MV-4-11 (cell line): ENCODE measurements at places on chromosomes 11 and 22.

GRCh38 chr11:11113626-11114025, 239.4 kb downstream of the CSNK2A3 start:
- peak; percentile 89 for DNase-seq

DNA sequence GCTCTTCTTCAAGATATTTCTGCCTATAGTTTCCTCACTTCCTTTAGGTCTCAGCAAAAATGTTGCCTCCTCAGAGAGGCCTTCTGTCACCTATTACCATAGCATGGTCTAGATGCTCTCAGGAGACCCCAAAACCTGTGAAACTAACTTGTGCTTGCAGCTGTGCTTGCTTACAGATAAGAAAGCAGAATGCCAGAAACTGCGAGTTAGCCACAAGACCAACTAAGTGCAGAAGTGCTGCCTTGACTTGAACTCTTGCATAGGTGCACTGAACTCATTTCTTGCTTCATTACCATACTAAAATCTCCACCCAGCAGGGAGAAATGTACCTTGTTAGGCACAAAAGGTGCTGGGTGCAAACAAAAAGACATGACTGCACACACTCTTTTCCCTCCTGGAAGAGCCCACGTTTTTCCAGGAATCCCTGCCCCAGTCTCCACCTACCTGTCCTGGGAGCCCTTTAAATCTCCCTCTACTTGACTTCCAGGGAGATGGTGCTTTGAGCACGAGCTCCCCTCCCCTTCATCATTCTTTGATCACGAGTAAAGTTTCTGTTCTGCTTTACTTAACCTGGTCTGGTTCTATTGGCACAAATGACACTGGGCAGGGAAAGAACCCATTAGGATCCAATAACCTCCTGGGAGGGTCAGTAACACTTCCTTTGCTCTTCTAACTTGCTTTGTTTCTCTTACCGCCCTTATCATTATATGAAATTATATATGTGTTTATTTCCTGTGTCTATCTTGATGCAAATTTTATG, 137.7 kb upstream of the DDI1 start:
- DNase-seq, result peak; percentile 33

- DNase-seq, result peak; percentile 9
These were observed 133.4 kb downstream of the DCDC1 start for GRCh38 chr11:31236143-31236542.

DNA sequence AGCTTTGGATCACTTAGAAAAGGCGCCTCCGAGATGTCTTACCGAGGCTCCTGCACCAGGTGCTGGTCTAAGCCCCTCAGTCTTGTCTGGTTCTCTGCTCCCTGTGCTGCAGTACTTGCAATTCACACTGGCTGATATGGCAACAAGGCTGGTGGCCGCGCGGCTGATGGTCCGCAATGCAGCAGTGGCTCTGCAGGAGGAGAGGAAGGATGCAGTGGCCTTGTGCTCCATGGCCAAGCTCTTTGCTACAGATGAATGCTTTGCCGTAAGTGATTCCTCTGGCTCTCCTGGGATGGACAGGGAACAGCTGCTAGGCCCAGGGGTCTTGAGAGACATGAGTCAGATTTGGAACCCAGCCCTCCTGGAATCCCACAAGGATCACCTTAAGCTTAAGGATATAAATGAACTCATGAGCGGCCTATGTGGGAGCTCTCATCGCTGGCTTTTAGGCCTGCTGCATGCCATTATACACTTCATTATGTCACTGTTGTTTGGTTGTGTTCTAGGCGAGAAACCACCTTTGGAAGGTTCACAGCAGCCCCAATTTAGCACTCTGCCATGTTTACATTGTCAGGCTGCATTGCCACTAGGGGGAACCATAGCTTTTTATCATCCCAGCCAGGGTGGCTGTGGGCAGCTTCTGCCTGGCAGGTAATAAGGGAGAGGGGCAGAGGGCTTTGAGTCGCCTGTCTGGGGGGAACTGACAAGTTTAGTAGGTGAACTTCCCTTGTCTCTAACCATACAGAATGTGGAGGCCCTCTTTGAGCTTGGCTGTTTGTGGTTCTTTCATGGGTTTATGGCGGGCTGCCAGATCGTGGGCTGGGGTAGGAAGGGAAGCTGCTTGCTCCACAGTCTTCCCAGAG, 8.5 kb downstream of the ACAD8 start:
- DNase-seq, result peak; percentile 31

DNA sequence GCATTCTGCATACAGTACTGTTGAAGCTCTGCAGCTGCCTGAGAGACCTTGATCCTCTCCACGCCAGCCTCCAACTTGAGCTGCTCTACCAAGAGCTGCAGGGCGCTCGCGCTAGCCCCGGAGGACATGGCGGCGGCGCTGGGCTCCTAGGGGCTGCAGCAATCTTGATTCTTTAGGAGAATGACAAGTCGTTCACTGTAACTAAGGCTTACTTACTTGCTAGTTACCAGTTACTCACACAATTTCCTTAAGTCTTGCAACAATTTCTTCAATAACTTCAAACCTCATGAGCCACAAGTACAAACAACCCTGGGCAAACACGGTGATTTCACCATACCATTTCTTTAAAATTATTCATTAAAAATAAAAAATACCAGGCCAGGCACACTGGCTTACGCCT, 21.9 kb downstream of the SBF2 start:
- DNase-seq, result peak; percentile 12

DNA sequence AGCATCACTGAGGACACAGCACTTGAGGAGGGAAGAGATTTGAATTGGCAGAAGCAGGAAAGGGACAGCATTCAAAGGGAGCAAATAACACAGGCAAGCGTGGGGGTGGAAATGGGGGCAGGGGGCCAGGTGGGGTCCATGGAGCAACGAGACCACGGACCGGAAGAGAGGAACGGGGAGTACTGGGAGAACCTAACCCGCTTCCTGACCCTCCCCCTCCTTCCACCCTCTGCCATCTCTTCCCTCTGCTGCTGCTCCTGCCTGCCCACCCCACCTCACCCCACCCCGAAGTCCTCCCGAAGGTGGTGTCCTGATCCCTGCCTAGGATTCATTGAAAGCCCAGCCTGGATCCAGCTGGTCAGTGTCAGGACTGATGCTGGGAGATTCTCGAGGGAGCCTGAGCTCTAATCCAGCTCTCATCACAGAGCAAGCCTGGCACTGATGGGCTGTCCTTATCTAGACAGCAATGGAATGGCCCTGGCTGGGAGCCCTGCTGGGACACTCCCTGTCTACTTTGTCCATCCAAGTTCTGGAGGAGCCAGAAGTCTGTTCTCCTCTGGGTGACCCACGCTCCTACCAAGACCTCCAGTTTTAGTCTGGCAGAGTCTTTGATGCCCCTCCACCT, 105.0 kb downstream of the TRIM29 start:
- DNase-seq, result no peak

DNA sequence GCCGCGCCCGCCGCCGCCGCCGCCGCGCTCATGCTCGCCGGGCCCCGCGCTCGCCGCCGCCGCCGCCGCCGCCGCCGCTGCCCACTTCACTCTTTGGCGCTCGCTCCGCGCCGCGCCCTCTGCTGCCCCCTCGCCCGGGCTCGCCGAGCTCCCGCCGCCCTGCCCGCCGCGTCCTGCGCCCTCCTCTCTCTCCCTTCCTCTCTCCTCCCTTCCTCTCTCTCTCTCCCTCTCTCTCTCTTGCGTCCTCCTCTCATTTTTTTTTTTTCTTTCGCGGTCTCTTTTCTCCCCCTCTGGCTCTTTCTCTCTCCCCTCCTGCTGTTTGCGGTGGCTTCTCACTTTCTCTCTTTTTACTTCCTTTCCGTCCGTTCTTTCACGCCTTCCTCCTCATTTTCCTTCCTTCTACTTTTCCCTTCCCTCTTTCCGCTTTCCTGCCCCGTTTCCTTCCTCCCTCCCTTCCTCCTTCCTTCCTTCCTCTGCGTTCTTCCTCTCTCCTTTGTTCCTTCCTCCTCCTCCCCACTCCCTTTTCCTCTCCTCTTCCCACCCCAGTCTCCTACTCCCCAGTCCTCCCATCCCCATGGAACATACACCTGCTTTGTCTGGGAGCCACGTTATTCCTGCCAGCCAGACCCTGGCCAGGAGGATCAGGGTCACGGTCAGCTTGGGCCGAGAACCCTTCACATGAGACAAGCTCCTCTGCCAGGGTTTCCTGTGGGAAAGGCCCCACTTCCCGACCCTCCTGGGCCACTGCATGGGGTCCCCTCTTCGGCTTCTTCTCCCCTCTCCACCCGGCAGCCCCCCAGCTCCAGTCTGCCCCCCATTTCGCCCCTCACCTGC, 19.3 kb upstream of the SHISAL1 start:
- DNase-seq, result no peak

DNA sequence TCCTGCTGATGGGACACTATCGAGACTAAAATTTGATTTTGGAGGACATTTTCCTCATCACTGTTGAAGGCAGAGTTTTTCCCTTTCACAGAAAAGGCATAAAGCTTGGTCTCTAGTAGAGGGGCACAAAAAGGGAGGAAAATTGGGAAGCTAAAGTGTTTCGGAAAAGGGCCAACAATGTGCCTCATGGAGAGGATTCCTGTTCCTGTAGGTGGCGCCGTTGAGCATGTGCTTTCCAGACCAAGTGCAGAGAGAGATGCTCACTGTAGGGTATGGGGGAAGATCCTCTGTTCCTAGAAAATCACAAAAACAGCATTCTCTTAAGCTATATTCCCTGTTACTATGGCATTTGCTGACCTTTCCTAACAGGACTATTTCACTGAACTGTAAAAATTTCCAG, 18.4 kb upstream of the OR4C5 start:
- DNase-seq, result no peak

- no peak for DNase-seq
These were observed 46.4 kb downstream of the PPP6R3 start for GRCh38 chr11:68506908-68507307.

GRCh38 chr11:72278905-72279304, 34.9 kb upstream of the PHOX2A start:
- DNase-seq, result no peak

- peak; percentile 60 for DNase-seq
These were observed 4.2 kb downstream of the API5 start for GRCh38 chr11:43315966-43316365.

DNA sequence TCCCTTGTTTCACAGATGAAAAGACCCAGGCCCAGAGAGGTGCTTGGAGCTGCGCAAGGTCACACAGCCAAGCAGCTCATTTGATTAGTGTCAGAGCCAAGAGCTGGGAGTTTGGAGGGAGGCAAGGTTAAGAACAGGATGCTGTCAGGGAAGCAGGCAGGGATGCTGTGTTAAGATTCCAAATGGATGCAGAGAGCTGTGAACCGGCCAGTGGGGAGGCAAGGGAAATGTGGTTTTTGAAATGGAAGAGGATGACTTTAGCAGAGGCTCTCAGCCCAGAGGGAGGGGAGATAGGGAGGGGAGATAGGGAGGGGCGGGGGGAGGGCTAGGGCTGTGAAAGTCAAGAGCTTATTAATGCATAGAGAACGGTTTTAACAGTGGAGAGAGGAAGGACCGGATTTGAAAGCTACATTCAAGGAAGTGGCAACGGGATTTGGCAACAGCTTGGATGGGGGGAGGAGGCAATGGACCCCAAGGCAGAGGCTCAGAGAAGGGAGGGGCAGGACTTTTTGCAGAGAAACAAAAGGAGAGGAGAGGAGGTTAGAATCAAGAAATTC, 13.0 kb downstream of the RTN4RL2 start:
- peak; percentile 75 for DNase-seq

- DNase-seq, result no peak
These were observed 68.1 kb downstream of the PDE2A start for GRCh38 chr11:72605973-72606747.

DNA sequence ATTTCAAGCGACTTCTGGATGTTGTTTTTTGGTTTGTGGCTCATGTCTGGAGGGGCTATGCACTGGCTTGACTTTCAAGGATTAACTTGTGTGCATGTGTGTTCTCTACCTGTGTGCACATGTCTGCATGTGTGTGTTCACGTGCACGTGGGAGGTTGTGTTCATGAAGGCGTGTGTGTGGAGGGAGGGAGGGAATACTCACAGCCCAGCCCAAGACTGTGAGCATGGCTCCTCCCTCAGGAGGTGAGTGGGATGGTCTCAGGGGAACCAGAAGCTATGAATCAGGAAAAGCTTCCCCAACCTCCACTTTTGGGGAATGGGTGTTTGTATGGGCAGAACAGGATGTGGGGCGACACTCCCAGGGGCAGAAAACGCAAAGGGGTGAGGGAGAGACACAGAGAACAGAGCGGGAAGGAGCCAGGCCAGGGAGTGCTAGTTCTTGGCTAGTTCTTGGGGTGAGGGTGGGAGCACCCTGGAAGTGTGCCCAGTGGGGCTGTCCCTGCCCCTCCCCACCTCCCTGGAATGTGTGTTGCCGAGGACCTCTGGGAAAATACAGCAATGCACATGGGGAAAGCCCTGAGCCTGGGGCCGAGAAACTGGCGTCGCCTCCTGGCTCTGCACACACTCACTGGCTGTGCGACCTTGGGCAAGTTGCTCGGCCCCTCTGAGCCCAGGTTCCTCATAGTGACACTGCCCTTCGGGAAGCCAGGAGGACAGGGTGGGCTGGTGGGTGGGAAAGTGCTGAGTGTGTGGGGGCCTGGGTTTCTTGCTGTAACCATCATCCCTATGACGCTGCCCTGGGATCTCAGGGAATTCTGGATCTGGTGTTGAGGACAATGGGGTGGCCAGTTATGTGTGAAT, 16.9 kb upstream of the ALX4 start:
- DNase-seq, result no peak

DNA sequence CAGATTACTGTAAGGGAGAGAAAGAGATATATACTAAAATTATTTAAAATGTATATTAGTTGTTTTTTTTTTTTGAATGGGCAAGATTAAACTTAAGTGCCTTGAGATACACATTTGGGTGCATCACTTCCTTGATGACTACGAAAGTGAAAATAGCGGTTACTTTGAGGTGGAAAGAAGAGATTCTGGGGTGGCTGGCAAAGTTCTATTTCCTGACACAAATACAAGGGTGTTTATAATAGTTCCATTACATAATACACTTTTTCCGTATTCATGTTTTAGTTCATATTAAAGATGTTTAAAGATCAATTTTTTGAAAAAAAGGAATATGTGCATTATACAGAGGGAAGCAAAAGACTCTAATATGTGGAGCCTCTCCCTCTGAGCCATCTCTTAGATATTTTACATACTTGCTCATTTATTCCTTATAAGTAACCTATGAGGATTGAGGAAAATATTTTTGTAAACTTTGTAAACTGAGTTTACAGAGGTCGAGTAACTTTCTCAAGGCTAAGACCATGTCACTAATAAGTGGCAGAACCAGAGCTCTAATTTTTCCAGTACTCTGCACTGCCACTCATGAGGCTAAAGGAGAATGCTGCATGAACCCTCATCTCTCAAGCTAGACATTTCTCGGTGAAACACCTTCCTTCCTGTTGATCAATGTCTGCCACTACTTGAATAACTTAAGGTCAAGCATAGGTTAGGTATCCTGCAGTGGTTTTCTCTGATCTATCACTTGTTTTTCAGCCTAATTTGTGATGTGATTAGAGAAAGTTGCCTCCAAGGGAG, 58.6 kb downstream of the DDIAS start:
- peak; percentile 57 for DNase-seq

GRCh38 chr11:89176938-89177337, 737 bp upstream of the TYR start:
- DNase-seq, result no peak

- DNase-seq, result no peak
These were observed 187.4 kb downstream of the MN1 start for GRCh38 chr22:27614006-27614649.

DNA sequence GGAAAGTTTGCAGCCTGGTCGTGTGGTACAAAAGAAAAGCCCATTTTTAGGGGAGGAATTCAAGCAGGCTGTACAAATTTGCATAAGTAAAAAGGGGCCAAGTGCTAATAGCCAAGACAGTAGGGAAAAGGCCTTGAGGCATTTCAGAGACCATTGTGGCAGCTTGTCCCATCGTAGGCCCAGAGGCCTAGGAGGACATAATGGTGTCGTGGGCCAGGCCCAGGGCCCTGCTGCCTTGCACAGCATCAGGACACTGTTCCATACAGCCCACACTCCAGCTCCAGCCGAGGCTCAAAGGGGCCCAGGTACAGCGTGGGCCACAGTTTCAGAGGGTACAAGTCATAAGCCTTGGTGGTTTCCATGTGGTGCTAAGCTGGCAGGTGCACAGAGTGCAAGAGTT, 106.9 kb downstream of the GRIK4 start:
- DNase-seq, result no peak
